Right ventricle myocardium inferior (tissue), 1 donor: ENCODE measurements at places on chromosomes 3 and 15. TPM values are rescaled to one million over a fixed set of nuclear protein-coding genes. Genes with fewer than 3 reads are reported as not detected.

GRCh38 chr15:71136159-71136783, 21.0 kb downstream of the THSD4 start:
- no peak for DNase-seq

DNA sequence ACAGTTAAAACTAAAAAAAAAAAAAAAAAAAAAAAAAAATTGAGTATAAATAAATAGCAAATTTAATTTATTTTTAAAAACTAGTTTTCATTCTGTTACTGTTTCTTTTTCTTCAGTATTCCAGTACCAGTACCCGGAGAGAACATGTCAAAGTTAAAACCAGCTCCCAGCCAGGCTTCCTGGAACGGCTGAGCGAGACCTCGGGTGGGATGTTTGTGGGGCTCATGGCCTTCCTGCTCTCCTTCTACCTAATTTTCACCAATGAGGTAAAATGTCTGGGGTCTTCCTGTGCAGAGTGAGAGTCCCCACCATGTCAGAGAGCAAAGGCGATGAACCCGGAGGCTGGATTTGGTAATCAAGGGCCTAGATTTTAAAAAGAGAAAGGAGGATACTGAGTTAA, 4.4 kb downstream of the TMEM43 start:
- no peak for DNase-seq

GRCh38 chr15:100687582-100688141, 85.3 kb downstream of the ASB7 start:
- no peak for DNase-seq

DNA sequence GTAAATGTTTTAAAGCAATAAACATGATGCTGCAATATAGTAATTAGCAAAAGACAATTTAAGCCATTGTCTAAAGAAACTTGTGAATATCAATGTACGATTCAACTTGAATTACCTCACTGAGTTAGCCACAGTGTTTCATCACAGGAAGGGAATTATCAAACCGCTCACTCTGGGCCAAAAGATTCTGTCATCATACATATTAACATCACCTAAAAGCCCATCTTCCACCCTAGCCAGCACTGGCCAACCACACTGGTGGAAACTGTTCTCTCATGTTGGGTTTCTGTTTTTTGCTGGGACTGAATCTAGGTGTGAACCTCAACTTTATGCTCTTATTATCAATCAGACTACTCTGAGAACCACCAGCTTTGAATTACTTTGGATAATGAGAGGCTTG, 497.7 kb upstream of the THBS1 start:
- DNase-seq = no peak

DNA sequence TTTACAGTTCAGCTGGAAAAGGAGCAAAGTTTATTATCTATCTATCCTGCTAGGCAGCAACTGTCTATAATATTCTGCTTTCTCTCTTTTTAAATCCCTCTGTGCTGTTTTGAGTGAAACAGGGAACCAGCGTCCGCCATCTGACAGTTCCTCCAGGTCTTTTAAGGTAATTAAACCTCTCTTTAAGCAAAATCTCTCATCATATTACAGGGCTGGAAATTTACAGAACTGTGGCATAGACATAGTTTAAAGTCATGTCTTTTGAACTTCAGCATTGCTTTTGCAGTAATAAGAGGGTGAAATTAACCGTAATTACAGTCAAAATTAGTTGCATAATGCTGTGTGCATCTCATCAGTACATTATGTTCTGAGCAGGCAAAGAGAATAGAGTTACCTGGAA, 263.4 kb upstream of the KCNMB2 start:
- DNase-seq = no peak

DNA sequence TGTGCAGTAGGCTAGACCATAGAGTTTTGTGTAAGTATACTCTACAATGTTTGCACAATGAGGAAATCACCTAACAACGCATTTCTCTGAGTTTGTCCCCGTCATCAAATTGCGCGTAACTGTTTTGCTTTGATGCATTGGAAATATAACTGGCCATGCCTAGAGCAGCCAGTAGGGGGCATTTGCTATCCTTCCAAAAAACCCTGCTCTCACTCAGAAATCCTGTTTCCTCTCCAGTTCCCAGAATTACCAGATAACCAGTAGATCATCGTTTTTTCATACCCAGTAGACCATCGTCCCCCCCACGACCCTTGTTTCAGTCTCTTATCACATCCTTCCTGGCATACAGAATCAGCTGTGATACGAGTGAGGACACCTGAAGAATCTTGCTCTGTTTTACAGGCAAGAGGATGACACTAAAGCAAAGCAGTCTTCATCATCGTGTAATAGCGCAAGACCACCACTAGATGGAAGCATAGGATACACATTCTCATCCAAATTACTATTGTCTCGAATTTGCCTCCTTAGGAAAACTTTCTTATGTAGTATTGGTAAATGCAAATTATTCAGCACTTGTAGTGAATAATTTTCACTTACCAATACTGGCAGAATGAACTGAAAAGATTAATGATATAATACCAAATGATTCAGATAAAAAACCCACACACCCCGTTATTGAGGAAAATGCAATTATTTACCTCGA, 4.4 kb upstream of the GABRR3 start:
- DNase-seq = no peak

GRCh38 chr3:197539651-197540051, 16.1 kb downstream of the BDH1 start:
- DNase-seq = no peak

DNA sequence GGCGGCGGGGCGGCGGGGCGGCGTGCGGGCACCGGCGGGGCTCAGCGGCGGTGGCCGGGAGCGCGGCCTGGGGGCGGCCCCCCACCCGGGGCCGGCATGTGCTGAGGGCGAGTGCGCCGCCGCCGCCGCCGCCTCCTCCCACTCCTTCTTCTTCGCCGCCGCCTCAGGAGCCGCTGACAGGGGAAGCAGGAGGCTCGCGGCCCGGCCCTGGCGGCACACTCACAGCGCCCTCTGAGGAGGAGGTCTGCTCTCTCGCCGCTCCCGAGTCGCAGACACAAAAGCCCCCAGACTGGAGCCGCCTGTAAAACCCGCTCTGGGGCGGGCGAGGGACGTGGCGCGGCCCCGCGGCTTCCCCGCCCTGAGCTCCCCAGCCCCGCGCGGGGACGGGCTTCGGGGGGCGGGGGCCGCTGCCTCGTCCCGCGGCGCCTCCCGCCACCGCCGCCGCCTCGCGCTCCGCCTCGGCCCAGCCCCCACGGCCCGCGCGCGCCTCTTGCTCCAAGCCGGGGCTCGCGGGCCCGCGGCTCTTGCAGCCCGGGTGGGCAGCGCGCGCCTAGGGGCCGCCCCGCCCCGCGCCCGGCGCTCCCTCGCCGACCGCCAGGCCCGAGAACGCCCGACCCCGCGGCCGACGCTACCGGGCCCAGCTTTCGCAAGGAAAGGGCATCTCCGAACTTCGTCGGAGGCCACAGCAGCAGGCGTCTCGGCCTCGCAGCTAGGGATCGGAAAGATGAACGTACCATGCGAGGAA, at the start of gene PYGO1:
Gene PYGO1 (minus strand): TSS at position 276 of the 745 bp plus-strand sequence. CDS start 462 bp downstream, outside the sequence.
- peak; percentile 80 for DNase-seq

- DNase-seq = no peak
Measured at GRCh38 chr15:83248151-83249029, 36.1 kb downstream of the BNC1 start.

DNA sequence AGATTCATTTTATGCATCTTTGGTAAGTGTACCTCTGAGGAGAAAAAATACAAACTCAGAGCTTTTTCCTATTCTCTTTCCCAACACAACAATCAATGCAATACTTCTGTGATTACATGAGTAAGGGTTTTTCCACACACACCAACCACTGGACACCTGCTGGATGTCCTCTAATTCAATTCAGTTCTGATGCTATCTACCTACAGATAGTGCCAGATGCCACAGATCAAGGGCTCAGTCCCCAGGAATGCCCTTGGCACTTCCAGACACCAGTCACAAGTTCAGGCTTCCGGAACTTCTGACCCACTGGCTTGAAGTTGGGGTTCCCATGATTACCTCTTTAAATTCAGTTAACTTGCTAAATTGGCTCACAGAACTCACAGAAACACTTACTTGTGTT, 511.5 kb downstream of the AGBL1 start:
- DNase-seq = no peak

Gene AMT
- total RNA-seq = 20.5 TPM

Gene DUOXA2
- not detected for total RNA-seq

Gene FBXL22
- 33.2 TPM for total RNA-seq

Gene SEMA7A
- 1.6 TPM for total RNA-seq

Gene CCR4
- total RNA-seq = 0.08 TPM

Gene TWF2
- total RNA-seq = 120 TPM

Gene LARP6
- total RNA-seq = 55.7 TPM

Gene PRR23C
- total RNA-seq = not detected

Gene RBPMS2
- 255 TPM for total RNA-seq

Gene DPPA4
- not detected for total RNA-seq
